GM12878 (cell line): ENCODE measurements at places on chromosomes 1 and 21.

GRCh38 chr1:92736395-92736794 is 48.5 kb downstream of the EVI5 start:
- H3K27ac ChIP-seq, result no peak overlapping the region
- DNase-seq, result no peak
- no peaks in the 10 kb centered on the region for H3K36me3 ChIP-seq
- H3K27me3 ChIP-seq, result no peaks in the 10 kb centered on the region

DNA sequence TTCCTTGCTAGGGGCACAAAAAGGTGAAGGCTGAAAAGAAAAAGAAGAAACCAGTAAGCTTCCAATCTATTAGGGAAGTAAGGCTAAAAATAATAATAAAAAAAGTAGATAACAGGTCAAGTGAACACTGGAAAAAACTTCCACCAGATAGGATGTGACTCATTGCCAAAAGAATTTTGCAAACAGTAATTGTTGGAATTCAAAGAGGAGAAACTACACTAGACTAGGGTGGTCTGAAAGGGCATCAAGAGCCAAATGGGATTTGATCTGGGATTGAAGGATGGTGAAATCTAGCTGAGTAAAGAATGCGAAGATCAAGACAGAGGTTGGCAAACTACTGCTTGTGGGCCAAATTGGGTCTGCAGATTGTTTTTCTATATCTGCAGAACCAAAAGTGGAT is 6.0 kb upstream of the ST6GALNAC3 start:
- H3K4me3 ChIP-seq, result no peak overlapping the region
- no peak overlapping the region for H3K27ac ChIP-seq
- no peaks in the 10 kb centered on the region for H3K27me3 ChIP-seq
- H3K4me1 ChIP-seq, result no peaks in the 10 kb centered on the region

GRCh38 chr21:44318489-44319285 is 18.8 kb downstream of the PFKL start:
- no peak overlapping the region for H3K27ac ChIP-seq
- H3K36me3 ChIP-seq, result peaks cover 37% of the 10 kb centered on the region
- no peak overlapping the region for H3K4me3 ChIP-seq
- no peaks in the 10 kb centered on the region for H3K4me1 ChIP-seq
- DNase-seq, result no peak

DNA sequence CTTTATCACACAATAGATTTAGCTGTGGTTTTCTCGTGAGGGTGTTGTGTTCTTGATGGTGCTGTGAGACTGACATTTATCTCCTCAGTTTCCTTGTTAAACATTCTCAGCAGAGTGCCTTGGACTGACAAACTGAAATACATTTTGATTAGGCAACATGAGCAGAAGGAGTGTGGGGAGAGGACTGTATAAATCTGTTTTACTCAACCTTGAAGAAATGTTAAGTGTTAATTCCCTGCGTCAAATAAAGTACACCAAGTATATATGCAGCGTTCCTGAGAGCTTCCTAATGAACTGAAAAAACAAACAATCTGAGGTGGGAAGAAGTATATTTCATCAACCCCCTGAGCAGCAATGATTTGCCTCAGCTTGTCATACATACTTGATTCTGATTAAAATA is 540.3 kb upstream of the B3GALT2 start:
- no peak overlapping the region for H3K4me3 ChIP-seq
- H3K4me1 ChIP-seq, result no peaks in the 10 kb centered on the region
- no peak overlapping the region for H3K27ac ChIP-seq
- no peaks in the 10 kb centered on the region for H3K27me3 ChIP-seq

DNA sequence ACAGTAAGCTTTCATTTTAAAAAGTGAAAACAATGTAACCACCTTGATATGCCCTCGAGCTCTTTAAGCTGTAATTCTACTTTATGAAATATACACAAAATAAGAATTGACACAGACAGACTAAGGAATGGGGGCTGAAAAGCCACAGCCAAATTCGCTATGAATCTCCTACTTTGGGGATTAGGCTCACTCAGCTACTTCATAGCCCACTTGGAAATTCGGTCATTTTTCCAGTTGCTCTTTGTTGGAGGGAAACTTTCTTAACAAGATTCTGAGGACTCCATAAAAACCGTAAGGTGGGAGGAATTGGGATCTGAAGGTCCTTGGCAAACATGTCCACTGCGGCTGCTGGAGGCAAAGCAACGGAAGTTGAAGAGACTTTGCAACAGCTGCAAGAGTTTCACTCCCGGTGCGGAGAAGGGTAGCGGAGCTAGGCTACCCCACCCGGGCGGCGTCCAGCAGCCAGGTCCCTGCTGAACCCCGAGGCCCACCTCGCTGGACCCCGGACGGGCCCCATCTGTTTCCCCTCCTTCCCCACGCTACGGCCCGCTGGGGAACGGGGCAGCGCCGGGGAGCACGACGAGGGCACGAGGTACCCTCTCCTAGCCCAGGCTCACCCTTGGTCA is 634 bp downstream of the MYCBP start:
- peak overlapping the region; percentile 78 for H3K27ac ChIP-seq
- no peak for DNase-seq
- H3K4me1 ChIP-seq, result peaks cover 20% of the 10 kb centered on the region
- no peaks in the 10 kb centered on the region for H3K36me3 ChIP-seq
- peak overlapping the region; percentile 82 for H3K4me3 ChIP-seq
